Uterus (tissue), 4 donors: ENCODE measurements at places on chromosomes 12 and 14. TPM values are rescaled to one million over a fixed set of nuclear protein-coding genes. Genes with fewer than 3 reads are reported as not detected.

DNA sequence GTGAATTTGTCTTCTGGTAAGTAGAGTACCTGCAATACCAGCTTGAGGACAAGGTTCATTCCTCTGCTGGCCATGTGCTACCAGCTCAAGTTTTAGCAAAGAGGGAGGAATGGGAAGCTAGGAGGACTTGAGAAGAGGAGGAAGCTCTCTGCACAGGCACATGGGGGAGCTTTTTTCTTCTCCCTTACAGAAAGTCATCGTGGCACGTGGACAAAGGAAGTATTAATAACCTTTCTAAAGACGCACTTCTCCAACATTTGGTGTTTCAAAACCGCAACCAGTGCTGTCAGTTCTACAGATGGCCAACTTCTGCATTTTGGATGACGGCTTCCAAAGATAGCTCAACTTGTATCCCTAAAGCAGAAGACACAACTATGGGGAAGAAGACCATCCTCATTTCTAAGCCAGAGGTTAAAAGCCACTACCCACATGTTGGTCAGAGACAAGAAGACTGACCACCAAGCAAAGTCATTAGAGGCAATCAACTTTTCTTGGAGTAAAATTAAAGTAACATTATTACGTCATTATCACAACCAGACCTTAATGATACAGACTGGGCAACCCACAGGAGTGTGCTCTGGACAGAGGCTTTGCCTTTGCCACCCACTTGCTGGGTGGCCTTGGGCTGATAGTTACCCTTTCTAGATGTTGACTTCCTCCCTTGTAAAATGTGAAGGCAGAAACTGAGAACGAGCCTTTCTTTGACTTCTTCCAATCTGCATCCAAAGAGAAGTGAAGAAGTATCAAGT is 12.3 kb upstream of the TMED10 start:
- no peak overlapping the region for H3K4me3 ChIP-seq
- DNase-seq = no peak
- H3K4me1 ChIP-seq = no peaks in the 10 kb centered on the region
- no peaks in the 10 kb centered on the region for H3K36me3 ChIP-seq

DNA sequence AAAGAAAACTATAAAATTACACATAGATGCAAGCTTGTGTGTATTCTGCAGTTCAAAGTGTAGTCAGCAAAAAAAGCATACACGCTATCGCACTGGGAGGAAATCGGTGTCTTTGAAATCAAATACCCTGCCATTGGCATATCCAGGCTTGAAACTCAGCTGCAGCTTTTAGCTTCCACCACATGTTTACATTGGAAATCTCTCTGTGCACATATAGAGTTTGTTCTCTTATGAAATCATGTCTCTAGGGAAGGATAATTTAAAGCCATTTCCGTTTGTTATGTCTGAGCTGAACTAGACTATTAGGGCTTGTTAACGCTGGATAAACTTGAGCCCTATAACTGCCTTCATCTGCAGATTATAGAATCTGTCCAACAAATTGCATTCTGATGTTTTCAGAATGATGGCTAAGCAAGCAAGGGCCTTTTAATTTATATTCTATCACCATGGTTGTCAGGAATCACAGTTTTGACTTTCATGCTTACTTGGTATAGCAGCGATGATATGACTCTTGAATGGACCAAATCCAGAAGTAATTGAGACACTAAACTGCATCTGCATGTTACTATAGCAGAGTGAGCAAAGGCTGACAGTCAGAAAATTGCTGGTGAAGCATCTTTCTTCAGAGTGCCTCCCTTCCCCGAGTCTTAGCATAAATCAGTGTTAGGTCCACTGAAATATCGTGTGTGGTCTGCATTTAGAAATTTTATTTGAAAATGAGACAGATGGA is 442.8 kb downstream of the ZFP36L1 start:
- no peaks in the 10 kb centered on the region for H3K4me1 ChIP-seq
- H3K4me3 ChIP-seq = no peak overlapping the region
- H3K27ac ChIP-seq = no peak overlapping the region
- no peaks in the 10 kb centered on the region for H3K36me3 ChIP-seq

- H3K4me1 ChIP-seq = no peaks in the 10 kb centered on the region
- peak; percentile 38 for DNase-seq
- no peak overlapping the region for H3K27ac ChIP-seq
- H3K36me3 ChIP-seq = no peaks in the 10 kb centered on the region
- H3K27me3 ChIP-seq = no peaks in the 10 kb centered on the region
Observed at GRCh38 chr12:45483571-45483970, 245.9 kb upstream of the ARID2 start.

KRT74 gene
- not detected for total RNA-seq

DNA sequence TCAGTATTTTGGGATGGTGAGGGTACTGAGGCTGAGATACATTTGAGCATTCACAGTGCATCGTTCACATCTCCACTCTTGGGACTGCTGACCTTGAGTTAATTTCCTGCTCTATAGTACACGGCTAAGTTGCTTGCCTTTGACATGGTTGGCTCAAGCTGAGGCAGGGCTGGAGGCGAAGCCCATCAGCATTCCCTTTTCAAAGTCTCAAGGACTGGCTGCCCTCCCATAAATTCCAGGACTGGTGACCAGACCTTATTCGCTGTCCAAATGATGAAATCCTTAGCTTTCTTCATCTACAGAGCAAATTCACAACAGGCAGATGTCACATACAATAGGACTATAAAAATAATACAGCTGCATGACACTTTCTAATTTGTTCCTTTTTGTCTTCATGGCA is 85.9 kb downstream of the SSPN start:
- no peaks in the 10 kb centered on the region for H3K36me3 ChIP-seq
- no peak for DNase-seq
- no peak overlapping the region for H3K4me3 ChIP-seq
- H3K27me3 ChIP-seq = no peaks in the 10 kb centered on the region
- no peak overlapping the region for H3K27ac ChIP-seq
- no peaks in the 10 kb centered on the region for H3K4me1 ChIP-seq

DNA sequence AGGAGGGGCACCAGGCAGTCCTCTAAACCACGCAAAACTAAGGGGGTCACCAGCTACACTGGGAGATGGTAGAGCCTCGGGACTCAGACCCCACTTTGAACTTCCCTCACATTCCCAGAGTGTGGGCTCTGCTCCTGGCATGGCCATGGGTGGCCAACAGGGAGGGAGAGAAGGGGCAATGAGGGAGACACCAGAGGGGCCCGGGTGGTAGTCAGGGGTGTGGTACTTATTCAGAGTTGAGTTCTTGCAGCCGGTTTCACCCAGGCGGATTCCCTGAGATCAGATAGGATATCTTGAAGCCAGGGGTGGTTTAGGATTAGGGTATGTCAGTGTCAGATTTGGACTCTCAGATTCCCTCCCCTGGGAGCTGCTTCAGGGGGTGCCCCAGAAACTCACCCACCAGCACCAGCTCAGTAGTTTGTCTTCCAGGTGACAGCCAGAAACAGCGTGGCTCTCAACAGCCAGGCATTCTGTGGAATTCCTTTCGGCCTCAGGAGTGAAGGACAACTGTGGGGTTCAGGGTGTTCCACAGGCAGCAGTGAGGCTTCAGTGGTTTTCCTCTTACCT is 56.0 kb downstream of the ELK3 start:
- peak overlapping the region; percentile 75 for H3K27ac ChIP-seq
- H3K36me3 ChIP-seq = no peaks in the 10 kb centered on the region
- H3K4me1 ChIP-seq = peaks cover 12% of the 10 kb centered on the region
- no peaks in the 10 kb centered on the region for H3K27me3 ChIP-seq

DNA sequence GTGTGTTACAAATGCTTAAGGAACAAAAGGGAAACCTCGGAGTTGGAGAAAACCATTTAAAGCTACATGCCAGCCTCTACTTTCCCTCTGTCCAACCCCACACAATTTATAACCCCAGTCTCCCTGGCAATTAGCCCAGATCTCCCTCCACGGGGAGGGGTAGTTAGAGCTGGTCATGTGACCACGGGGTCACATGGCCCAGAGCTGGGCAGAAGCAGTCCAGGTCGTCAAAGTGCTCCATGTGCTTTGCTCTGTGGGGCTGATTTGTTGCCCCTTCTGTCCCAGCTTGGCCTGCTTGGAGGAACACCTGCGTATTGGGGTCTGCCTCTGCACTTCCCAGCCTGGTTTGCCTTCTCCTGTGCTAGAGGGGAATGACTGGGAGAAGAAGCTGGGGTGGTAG is 219.1 kb downstream of the RBM19 start:
- H3K4me1 ChIP-seq = no peaks in the 10 kb centered on the region
- no peaks in the 10 kb centered on the region for H3K36me3 ChIP-seq
- DNase-seq = no peak
- no peak overlapping the region for H3K4me3 ChIP-seq
- H3K27ac ChIP-seq = no peak overlapping the region

MNAT1 gene
- 49.0 TPM for total RNA-seq

TRHDE gene
- total RNA-seq = 20.3 TPM

GRCh38 chr12:4813741-4814140 is 93.5 kb downstream of the GALNT8 start:
- H3K4me3 ChIP-seq = no peak overlapping the region
- DNase-seq = no peak
- no peak overlapping the region for H3K27ac ChIP-seq
- no peaks in the 10 kb centered on the region for H3K36me3 ChIP-seq
- H3K4me1 ChIP-seq = no peaks in the 10 kb centered on the region
- peaks cover 6% of the 10 kb centered on the region for H3K27me3 ChIP-seq

DNA sequence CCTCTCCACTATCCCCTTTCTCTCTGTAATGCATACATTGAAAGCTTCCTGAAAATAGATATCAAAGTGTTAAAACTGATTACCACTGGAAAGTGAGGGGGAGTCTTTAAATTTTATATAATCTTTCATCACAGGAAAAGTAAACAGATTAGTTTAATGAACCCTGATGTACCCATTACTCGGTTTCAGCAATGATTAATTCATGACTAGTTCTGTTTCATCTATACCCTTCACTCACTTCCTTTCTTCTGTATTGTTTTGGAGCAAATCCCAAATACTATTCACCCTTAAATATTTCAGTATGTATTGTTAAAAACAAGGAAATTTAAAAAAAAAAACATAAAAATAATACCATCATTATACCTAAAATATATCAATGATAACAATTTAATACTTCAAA is 67.3 kb upstream of the TMCC3 start:
- H3K27ac ChIP-seq = no peak overlapping the region
- H3K27me3 ChIP-seq = no peaks in the 10 kb centered on the region
- no peak for DNase-seq
- no peaks in the 10 kb centered on the region for H3K4me1 ChIP-seq
- H3K4me3 ChIP-seq = no peak overlapping the region

DNA sequence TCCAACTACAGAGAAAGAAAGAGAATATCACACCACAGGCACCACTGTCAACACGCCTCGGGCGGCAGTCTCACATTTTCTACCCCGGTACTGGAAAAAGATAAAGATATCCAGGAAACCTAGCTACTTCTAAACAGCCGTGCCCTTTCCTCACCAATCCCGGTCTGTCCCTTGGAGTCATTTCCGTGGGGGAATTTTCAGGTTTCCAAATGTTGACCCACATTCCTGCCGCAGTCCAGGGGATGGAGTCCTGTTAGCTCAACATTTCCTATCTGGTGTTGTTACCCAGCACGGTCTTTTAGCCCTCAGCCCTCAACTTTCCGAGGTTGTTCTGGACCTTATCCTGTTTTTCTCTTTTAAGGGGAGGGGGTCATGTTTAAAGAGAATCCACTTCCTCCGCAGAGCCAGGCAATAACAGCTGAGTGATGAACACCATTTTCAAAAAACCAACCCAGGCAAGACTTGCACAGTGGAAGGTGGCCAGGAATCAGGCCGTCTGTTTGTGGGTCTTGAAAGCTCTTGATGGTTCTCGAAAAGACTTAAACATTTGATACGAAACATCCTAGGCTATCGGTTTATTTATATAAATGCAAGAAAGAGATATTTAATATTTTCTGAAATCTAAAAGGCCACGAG is 4.6 kb downstream of the SSH1 start:
- DNase-seq = no peak
- H3K27ac ChIP-seq = peak overlapping the region; percentile 88
- no peaks in the 10 kb centered on the region for H3K36me3 ChIP-seq
- H3K27me3 ChIP-seq = no peaks in the 10 kb centered on the region

- H3K4me3 ChIP-seq = no peak overlapping the region
- H3K36me3 ChIP-seq = no peaks in the 10 kb centered on the region
- H3K27ac ChIP-seq = peak overlapping the region; percentile 67
- no peaks in the 10 kb centered on the region for H3K4me1 ChIP-seq
Observed at GRCh38 chr14:23984891-23985602, 3.7 kb upstream of the DHRS4L2 start.

GRCh38 chr12:9669534-9669933 is at the start of gene CLEC2D:
Gene CLEC2D (plus strand): TSS chr12:9669713. CDS start chr12:9669735, 22 bp downstream.
- no peak for DNase-seq
- no peaks in the 10 kb centered on the region for H3K36me3 ChIP-seq
- H3K27me3 ChIP-seq = no peaks in the 10 kb centered on the region

APAF1 gene
- 15.2 TPM for total RNA-seq

DNA sequence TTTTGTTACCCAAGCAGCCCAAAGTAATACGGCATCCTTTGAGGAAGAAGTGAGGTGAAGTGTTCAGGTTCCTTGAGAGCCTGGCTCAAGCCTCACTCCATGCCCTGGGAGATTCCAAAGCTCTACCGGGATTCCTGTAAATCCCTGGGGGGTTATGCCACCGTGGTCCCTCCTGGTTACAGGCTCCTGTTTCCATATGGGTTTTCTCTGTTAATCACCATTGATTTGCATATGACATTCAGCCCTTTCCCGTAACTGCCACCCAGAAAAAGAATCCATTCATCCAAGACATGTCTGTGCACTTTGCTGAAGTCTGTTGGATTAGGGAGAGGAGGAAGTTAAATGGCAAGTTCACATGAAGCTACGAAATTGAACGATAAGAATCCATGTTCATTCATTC is 27.9 kb upstream of the CCDC60 start:
- DNase-seq = no peak
- H3K4me3 ChIP-seq = no peak overlapping the region
- H3K27me3 ChIP-seq = no peaks in the 10 kb centered on the region
- H3K27ac ChIP-seq = no peak overlapping the region
- no peaks in the 10 kb centered on the region for H3K4me1 ChIP-seq

DNA sequence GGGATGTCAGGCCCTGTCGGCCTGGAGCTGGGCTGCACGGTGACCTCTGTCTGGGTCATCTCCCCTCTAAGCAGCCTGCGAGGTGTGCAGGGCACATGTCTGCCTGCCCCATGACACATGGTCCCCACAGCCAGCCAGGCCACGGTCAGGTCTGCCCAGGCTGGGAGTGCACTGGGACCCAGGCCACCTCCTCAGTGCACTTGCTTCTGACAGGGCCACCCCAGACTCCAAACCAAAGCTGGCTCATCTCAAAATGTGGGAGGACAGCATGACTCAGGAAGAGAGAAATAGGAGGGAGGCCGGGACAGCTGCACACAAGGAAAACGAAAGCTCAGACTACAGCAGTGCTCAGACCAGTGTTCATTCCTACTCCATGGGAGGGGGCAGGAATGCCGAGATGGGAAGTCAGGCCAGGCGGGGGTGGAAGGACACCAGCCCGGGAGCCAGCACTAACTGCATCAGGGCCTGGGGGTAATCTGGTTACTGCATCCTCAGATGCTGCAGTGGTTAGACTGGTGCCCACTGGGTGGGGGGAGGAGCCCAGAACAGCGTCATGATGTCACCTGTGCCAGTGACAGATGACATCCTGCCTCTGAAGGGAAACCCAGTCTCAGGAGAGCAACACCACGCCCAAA is 4.0 kb downstream of the P2RX2 start:
- peaks cover 12% of the 10 kb centered on the region for H3K27me3 ChIP-seq
- peak overlapping the region; percentile 17 for H3K4me3 ChIP-seq
- DNase-seq = peak; percentile 74
- H3K27ac ChIP-seq = peak overlapping the region; percentile 25
- H3K36me3 ChIP-seq = no peaks in the 10 kb centered on the region

- DNase-seq = no peak
- H3K4me1 ChIP-seq = no peaks in the 10 kb centered on the region
- H3K27ac ChIP-seq = no peak overlapping the region
- H3K36me3 ChIP-seq = no peaks in the 10 kb centered on the region
- H3K4me3 ChIP-seq = no peak overlapping the region
Observed at GRCh38 chr12:96870946-96871345, 36.1 kb upstream of the NEDD1 start.

MUCL1 gene
- total RNA-seq = not detected

SVOP gene
- not detected for total RNA-seq
